ENCODE measurements at places on chromosomes 6 and 20.

DNA sequence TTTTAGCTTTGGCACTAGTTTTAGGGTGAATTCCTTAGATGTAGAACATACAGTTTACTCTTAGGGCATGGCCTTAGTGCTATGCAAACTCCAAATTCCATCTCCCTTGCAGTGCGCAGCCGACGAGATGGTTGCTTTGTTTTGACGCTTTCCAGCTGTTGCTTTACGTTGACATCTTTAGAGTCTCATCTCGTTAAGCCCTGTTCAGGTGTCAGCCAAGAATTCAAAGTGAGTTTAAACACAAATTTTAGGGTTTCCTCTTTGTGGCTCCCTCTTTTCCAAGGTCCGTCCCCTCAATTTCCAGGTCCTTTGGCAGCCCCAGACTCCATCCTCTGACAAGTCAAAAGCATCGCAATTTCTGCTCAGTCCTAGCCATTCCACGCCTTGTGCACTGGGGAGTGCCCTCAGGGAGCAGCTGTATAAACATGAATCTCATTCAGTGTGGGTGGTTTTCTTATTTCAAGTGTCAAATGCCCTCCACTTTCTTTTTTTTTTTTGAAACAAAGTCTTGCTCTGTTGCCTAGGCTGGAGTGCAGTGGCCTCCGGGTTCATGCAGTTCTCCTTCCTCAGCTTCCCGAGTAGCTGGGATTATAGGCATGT, 14.1 kb upstream of the MAK start:
- no peak for DNase-seq

GRCh38 chr20:23133560-23133998, 47.5 kb upstream of the CD93 start:
- no peak for DNase-seq

GRCh38 chr20:23759306-23759940, 8.7 kb upstream of the CST1 start:
- no peak for DNase-seq

- no peak for DNase-seq
These were observed 193.8 kb downstream of the PLCB4 start for GRCh38 chr20:9262653-9263194.

- DNase-seq: peak; percentile 88
These were observed 18.7 kb downstream of the ADRM1 start for GRCh38 chr20:62321521-62321948.

DNA sequence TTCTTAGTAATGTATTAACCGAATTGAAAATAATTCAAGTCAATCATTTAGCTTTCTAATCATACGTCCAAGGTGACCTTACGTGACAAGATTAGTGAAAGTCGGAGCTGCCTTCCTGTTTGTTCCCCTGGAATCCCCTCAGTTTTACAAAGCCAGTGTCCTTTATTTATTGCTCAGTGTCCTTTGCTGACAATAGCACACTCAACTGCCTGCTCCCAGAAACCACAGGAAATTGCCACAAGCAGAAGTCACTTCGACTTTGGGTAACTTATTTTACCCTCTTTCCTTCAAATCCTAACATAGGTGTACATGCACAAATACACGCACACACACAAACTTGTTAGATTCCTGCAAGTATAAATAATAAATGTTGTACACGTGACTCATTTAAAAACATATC, 1167.7 kb upstream of the ADGRB3 start:
- DNase-seq: no peak

DNA sequence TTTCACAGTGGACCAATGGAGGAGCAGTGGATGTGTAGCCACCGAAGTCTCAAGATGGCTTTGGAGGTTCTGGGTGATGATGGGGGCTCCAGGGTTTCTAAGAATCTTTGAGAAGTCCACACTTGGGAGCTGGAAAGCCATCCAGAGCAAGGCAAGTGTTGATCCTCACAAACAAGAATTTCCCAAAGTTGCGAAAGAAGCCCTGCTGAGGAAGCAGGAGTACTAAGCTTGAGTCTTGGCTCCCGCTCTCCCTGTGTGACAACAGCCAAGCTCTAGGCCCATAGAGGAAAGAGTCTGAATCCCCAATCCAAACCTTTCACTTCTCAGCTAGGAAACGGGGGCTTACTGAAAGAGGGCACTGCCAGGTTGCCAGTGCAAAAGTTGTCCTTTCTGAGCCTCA, 106.0 kb downstream of the EDN3 start:
- DNase-seq: no peak

GRCh38 chr6:109303640-109304283, 78.5 kb downstream of the CD164 start:
- no peak for DNase-seq

- peak; percentile 56 for DNase-seq
These were observed 13.3 kb downstream of the SLA2 start for GRCh38 chr20:36632487-36633284.

Data from iPS-NIHi11 (cell line).